Left forelimb (tissue), 1 donor: ENCODE measurements at places on chromosomes 5 and 9.

DNA sequence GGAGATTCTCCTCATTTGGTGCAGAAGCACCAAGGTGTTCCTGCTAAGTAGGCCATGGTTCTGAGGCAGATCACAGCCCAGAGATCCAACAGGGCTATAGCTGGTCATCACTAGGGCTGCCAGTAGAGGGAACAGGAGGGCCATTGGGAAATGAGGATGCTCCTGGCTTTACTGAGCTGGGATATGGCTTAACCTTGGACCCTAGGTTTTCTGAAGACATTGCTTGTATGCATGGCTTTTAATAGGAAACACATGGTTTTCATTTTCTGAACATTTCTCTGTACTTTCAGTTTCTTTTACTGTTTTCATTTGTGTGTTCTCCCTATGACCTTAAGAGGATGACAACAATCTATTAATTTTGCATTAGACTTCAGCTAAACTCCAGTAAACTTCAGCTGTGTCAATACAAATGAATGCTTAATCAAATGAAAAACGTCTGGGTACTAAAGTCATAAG, at the start of gene IFNW1:
IFNW1 (minus strand) TSS at position 406 of the 456 bp plus-strand sequence; CDS start at position 144, 262 bp downstream.
- DNase-seq, result no peak

DNA sequence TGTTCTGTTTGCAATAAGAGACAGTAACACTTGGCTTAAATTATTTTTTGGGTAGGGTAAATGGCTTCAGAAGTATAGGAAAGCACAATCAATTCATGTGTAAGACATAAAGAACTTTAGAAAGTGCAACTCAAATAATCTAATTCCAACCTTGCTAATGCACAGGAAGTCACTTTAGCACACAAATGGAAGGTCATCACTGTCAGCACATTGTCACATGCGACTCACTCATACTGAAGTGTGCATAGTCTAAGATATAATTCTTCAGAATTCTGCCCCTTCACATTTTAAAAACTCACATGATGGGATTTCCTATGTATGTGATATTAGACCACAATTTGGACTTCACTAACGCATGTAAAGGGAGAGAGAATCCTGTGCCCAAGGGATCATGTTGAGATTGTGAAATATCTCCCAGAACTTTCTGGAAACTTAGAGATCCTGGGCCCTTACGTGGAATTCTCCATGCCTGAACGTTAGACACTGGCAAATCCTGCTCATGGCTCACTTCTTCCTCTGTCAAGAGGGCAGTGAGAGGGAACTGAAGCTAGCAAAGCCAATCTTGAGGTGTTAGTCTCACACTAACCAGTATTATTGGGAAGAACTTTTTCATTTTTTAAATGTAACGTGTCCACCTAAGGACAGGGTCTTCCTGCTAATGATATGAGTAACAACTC, 403.2 kb upstream of the PTGER4 start:
- DNase-seq, result no peak

DNA sequence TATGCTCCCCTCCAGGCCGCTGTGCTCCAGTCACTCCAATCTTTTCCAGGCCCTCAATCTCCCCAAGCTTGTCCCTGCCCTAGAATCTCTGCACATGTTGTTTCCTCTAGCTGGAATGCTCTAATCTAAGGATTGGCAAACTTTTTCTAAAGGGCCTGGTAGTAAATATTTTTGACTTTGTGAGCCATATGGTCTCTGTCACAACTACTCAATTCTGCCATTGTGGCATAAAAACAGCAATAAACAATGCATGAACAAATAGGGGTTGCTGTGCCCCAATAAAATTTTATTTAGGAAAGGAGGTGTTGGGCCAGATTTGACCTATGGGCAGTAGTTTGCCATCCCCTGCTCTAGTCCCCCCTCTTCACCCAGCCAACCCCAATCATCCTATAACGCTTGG, 150.5 kb upstream of the LRRTM2 start:
- DNase-seq, result no peak

DNA sequence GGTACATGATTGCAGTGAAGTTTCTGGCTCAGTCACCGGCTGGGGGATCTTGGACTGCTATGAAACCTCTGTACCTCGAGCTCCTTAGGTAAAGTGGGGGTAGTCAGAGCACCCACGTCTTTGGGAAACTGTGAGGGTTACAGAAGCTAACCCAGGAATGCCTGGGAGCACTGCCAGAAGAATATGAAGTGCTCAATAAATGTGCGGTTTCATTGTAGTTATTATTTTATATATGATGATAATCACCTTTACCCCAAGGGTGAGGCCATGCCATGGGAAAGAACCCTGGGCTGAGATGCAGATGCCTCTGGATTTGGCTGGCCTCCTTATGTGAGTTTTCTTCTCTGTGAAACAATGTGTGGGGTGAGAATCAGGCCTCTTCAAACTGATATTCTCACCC, 3.7 kb downstream of the NPR3 start:
- no peak for DNase-seq

- no peak for DNase-seq
Measured at GRCh38 chr5:32935283-32935682, 224.2 kb downstream of the NPR3 start.

- DNase-seq, result no peak
Measured at GRCh38 chr9:73239570-73240265, 88.1 kb downstream of the ANXA1 start.

- DNase-seq, result no peak
Measured at GRCh38 chr5:175282611-175283225, 161.3 kb downstream of the DRD1 start.

DNA sequence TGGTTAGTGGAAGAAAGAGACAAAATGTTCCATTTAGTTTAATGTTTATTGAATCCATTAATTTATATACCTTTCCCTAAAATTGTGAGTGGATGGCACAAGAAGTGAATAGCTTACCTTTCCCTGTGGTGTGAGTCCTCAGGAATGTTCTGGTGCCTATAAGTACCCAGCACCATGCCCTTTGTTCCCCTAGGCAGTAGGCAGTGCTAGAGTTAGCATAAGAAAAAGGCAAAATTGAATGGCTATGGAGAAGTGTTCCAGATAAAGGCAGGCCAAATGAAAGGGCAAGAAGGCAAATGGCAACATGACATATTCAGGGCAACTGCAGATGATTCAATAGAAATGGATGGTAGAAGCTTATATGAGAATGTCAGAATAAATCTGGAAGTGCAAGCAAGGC, 370.8 kb upstream of the PTGER4 start:
- no peak for DNase-seq

DNA sequence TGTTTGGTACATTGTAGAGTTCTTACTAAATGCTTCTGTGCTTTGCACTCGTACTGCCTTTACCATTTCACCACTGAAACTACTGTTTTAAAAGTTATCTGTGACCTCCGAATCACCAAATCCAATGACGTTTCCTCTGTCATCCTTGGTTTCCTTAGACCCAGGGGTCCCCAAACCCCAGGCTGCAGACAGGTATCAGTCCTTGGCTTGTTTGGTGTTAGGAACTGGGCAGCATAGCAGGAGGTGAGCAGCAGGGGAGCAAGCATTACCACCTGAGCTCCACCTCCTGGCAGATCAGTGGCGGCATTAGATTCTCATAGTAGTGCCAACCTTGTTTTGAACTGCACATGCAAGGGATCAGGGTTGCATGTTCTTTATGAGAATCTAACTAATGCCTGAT, 26.8 kb upstream of the APC start:
- no peak for DNase-seq

- DNase-seq, result no peak
Measured at GRCh38 chr9:90945336-90945735, 143.7 kb downstream of the SYK start.

DNA sequence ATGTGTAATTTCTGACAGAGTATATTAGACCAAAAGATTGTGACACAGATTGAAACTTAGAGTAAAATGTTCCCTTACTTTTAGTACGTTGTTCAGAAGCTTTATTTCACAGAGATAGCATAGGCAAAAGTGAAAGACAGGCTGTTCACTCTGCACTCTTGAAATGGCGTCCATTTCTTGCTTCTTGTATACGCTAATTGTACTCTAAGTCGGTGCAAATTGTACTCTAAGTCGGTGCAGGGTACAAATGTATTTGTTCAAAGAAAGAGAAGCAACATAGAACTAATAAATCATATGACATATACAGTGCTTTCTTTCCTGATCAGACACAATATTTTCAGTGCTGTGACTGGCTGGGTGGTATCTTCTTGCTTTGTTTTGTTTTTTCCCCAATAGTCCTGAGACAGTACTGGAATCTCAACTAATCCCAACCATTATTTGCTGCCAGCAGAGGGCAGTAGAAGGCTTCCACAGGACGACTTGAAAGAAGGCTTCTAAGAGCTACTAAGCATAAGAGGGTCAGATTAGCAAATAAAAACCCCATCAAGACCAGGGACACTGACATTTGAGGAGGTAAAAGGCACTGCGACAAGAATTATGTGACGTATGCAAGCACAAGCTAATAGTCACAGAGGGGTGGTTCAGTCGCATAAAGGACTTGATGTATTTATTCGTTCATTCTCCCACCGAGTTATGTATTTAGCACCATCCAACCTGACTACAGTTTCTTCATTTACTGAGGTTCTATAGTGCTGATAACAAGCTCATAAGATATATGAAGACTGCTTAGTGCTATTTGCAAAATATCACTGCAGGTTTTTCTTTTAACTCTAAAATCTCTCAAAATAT, 831.8 kb downstream of the TAF11L14 start:
- peak; percentile 73 for DNase-seq

GRCh38 chr9:126581893-126582292, 31.8 kb upstream of the LMX1B start:
- no peak for DNase-seq

DNA sequence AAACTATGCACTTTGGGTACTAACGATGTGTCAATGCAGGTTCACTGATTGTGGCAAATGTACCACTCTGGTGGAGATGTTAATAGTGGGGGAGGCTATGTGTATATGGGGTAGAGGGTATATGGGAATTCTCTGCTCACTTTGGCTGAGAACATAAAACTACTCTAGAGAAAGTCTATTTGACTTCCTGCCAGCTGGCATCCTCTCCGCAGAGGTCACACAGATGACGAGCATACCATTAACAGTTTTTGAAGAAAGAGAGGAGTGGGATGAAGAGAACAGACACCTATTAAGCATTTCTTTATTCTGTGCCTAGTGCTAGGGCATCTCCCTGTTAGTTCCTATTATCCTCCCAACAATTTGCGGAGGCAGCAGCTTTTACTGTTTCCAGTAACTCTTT, 58.4 kb upstream of the TRIM32 start:
- no peak for DNase-seq

DNA sequence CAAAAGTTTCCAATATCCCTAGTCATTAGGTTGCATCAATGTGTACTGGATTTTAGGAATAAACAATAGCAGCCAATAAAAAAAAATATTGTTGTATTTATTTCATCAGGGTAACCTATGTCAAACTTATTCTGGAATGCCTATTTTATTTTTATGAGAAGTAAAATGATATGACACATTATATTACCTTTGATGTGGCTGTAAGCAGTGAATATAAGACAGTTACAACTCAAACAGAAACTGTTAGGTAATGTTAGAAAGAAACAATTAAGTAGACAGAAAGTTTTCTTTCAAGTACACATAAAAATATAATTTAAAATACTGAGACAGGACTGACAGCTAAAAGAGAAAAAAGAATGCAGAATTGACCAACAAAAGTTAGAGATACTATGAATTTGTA, 65.5 kb downstream of the GNG10 start:
- no peak for DNase-seq

- DNase-seq, result peak; percentile 81
Measured at GRCh38 chr5:174935854-174936474, 211.6 kb downstream of the MSX2 start.
